Mesenteric fat pad (tissue), 1 donor: ENCODE measurements at places on chromosomes 2 and 18. TPM values are rescaled to one million over a fixed set of nuclear protein-coding genes. Genes with fewer than 3 reads are reported as not detected.

Gene RUFY4
- 0.42 TPM for total RNA-seq

Gene PROKR1
- 1.3 TPM for total RNA-seq

Gene NTSR2
- not detected for total RNA-seq

Gene EMILIN1
- 77.4 TPM for total RNA-seq

Gene GALR1
- 0.03 TPM for total RNA-seq

Gene PDE11A
- 1.00 TPM for total RNA-seq

Gene KLHL41
- 0.55 TPM for total RNA-seq

Gene KCNG2
- total RNA-seq: 0.51 TPM

Gene MERTK
- 47.0 TPM for total RNA-seq

Gene PSMA8
- total RNA-seq: not detected

Gene CRACDL
- total RNA-seq: 7.9 TPM

Gene ST6GAL2
- 0.45 TPM for total RNA-seq

Gene CPO
- 0.84 TPM for total RNA-seq

Gene CFAP65
- not detected for total RNA-seq

Gene REG3A
- total RNA-seq: 3.3 TPM

Gene C18orf32
- 46.5 TPM for total RNA-seq

Gene NOL4
- not detected for total RNA-seq

Gene CCDC74A
- total RNA-seq: 0.96 TPM

Gene SCTR
- not detected for total RNA-seq

Gene AGXT
- 0.32 TPM for total RNA-seq

Gene IGFBP5
- total RNA-seq: 497 TPM
